Activated CD8-positive, alpha-beta memory T cell treated with anti-CD3 and anti-CD28 coated beads for 24 hours (primary cell): ENCODE measurements at places on chromosomes 7 and 10.

DNA sequence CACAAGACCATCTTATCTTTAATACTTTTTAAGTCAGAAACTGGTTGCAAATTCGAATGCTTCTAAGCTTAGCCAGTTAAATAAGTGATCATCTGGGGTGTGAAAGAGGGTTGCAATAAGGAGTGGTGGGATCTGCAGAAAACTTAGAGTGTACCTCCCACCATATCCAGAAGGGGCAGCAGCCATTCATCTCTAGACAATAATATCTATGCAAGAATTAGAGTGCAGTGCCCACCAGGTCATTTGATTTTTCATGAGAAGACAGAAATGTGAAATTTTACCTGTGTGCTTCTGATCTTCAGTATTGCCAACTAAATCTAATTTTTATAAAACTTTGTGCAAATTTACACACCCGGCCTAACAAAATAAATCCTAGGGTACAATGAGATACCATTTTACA, 127.2 kb upstream of the SP4 start:
- DNase-seq: no peak

DNA sequence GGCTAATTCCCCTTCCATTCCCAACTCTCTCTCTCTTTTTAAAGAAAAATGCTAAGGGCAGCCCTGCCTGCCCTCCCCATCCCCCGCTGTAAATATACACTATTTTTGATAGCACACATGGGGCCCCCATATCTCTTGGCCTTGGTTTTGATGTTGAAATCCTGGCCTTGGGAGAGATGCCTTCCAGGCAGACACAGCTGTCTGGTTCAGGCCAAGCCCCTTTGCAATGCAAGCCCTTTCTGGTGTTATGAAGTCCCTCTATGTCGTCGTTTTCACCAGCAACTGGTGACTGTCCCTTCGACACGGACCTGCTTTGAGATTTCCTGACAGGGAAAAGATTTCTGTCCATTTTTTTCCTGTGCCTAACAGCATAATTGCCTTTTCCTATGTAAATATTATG, 3.0 kb downstream of the ADRA2A start:
- DNase-seq: no peak

DNA sequence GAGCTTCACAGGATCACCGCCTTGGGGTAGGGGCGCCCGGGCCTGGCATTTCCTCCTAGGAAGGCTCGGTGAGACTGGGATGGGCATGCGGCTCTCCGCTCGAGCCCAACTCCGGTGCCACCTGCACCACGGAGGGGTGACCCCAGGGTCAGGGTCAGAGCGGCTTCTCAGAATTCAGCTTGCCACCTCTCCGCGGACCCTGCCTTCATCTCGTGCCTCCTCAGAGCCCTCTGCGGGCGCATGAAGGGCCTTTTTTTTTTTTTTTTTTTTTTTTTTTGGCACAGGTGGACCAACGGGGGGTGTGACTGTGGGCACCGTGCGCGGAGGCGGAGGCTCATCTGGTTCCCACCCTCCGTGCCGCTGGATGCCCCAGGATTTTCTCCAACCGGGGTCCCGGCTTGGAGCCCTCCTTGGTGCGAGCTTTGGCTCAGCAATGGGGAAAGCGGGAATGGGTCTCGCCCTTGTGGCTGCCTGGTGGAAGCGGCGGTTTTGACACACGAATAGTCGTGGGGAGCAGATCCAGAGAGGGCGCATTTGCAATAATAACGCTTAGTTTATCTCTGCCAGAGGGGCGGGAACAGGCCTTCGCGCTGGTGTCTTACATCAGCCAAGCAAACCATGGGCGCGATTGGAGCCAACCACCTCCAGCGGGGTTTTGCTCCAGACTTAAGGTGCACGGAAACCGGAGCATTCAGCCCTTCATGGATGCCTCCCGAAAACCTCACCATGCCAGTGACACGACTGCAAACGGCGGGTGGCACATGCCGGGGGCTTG, 5.0 kb upstream of the TNRC18 start:
- peak; percentile 60 for DNase-seq

- DNase-seq: peak; percentile 89
Observed at GRCh38 chr7:774161-775109, 47.4 kb upstream of the PRKAR1B start.

DNA sequence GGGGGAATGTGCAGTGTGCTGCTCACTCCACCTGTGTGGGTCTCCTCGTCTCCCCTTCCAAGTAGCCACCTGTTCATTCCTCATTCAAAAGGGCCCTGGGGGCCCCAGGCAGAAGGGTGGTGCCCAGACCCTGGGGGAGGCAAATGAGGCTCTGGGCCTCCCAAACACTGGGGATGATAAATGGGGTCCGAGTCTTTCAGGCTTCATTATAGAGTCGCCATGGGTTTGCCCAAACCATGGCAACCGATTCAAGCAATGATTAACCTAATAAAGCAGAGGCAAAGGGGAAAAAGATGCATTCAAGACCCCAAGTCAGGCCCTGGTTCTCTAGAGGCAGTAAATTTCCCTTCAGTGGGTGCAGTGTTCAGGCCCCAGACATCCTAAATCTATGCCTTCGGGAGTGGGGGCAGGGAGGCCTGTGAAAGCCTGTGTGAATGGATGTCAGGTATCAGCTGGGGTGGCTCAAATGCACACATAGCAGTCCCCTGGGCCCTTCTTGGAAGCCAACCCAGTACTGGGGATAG, 10.4 kb downstream of the NEUROG3 start:
- no peak for DNase-seq

GRCh38 chr7:28531291-28531690, 119.0 kb downstream of the CREB5 start:
- no peak for DNase-seq

- no peak for DNase-seq
Observed at GRCh38 chr7:17679458-17679857, 260.8 kb downstream of the SNX13 start.

DNA sequence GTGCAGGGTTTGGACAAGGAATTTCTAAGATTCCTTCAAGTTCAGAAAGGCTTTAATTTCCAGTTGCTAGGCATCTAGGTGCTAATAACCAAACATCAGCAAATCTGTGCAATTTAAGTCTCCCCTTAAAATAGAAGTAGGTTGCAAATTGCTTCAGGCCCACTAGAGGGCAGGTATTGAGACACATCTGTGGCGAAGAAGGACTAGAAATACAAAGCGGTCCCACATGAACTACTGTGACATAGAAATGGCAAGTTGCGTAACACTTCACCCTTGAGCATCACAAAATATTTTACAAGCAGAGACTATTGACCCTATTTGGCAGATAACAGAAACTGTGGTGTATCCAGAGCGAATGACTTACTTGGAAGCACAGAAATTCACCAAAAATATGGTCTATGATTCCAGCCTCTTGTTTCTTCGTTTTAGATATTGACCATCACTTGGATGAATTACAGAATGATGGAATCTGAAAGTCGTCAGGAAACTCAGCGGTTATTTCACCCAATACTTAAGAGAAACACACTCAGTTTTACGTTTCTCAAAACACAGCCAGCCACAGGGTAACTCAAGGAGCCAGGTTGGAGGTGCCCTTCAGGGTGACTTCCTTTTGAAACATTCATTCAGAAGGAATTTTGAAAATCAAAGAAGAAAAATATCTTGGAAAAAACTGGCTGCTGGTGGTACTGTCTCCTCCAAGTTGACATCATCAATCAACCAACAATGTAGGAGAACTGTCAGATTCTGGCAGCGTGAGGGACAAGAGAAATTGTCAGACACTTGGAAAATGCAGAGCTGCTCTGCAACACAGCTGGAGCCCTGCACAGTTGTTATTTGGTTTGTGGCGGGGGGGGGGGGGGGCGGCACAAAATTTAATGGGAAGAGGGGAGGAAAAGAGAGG, 256.3 kb upstream of the MINDY3 start:
- DNase-seq: no peak

DNA sequence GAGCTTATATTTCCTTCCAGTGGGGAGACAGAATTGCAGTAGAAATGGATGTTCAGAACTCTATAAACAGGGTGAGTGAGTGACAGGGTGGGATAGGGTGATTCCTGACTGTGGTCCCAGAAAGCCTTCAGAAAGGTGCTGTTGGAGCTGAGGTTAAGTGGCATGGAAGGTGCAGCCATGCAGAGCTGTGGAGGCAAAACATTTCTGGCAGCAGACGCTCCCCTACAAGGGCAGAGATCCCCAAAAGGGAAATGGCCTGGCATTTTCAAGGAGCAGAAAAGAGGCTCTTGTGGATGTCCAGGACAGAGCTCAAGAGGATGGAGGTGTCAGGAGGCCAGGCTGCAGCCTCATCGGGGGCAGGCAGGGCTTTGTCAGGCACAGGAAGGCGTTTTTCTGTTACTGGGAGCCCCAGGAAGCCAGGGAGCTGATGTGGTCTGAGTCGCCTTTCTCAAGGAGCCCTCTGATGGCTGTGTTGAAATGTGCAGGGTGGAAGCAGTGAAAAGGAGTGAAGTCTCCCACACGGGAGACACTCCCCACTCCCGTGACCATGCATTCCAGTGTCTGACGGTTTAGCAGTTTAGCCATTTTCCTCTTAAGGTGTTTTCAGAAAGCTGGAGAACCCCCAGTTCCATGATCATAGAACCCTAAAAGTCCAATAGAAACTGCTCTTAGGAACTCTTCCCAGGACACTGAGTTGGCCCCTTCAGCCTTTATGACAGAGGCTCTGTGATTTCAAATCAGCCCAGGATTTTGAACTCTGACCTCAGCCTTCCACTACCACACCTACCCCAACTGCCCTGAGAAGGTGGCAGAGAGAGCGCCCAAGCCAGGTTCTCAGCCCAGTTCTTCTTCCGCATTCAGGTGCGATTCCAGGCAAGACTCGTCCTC, 96.2 kb downstream of the C10orf105 start:
- DNase-seq: no peak

DNA sequence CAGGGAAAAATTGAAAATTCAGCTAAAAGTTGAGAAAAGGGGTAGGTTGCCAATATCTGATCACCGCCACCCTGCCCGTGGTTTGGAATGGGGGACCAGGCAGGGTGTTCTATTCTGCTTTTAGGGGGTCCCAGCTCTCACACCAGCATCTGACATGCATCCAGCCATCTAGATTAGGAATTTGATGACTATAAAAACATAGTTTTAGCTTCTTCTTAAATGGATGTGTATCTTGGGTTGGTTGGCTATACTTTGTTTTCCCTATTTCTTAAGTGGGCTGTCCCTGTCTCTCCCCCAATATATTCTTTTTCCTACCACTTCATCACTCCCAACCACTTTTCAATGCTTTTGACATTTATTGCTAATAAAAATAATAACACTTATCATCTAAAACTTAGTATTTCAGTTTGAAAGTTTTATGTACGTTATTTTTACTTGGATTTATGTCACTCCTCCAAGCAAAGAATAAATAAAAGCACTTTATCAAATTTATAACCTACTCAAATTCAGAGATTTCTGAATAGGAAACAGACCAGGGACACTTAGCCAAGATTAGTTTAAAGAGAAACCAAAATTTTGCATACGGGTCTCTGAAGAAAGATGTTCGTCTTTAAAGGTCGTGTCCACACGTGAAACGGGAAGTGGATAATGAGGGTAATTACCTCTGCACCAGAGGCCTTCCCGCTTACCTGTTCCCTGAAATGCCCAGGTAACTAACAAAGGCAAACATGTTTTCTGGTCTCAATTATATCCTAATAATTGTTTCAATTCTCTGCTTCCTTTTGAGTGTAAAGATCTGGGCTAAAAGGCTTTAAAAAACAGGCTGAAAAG, 233.2 kb upstream of the AUTS2 start:
- no peak for DNase-seq

DNA sequence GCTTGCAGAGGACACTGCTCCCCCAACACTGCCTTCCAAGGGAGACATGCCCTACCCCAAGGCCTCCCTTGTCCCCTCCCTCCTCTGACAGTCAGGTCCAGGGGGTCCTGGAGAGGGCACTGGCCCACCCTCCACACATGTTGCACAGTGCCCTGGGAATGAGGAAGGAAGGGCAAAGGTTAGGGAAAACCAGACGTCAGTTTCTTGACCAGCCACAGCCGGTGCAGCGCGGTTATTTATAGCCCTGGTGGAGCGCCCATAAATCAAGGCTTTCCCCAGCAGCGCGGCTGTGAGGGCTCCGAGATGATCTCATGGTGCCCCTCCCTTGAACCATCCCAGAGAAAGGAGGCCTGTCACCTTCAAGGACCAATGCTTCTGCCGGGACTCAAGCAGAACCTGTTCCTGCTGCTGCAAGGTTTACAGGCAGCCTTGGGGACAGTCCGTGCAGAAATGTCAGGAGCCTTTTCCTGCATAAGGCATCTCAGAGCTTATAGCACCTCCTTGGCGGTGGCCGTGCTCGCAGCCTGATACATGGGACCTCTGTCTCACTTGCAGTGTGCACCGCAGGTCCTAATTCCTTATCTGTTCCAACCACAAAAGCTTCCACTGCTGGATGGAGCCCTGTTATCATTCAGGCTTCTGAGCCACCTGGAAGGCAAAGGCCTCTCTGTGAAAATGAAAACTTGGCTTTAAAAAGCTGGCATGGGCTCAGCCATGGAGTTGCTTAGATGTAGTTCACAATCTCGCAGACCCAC, 127.3 kb downstream of the LHPP start:
- no peak for DNase-seq

DNA sequence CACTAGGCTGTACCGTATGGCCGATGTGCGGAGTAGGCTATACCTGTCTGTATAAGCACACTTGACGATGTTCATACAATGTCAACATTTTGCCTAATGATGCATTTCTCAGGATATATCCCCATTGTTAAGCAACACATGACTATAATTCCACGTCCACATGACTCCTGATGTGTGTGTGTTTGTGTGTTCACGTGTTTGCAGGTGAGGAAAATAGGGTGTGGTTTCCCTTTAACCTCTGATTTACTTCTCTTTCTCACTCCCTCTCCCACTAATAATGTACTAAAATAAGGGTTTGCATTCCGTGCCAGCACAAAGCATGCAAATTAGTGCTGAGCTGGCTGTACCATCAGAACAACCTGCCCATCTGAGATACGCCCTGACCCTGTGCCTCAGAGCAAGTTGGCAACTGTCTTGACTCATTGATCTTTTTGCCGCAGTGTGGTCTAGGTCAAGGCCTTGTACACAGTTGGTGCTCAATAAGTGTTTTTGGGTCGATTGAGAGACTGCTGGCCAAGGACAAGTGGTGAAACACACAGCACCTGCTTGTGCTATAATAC, 64.6 kb upstream of the DOCK1 start:
- no peak for DNase-seq

GRCh38 chr10:80988755-80989154, 451.1 kb downstream of the SH2D4B start:
- no peak for DNase-seq

- DNase-seq: no peak
Observed at GRCh38 chr10:7027913-7028808, 382.7 kb downstream of the SFMBT2 start.

GRCh38 chr7:123366626-123367025, 166.9 kb upstream of the SLC13A1 start:
- no peak for DNase-seq

DNA sequence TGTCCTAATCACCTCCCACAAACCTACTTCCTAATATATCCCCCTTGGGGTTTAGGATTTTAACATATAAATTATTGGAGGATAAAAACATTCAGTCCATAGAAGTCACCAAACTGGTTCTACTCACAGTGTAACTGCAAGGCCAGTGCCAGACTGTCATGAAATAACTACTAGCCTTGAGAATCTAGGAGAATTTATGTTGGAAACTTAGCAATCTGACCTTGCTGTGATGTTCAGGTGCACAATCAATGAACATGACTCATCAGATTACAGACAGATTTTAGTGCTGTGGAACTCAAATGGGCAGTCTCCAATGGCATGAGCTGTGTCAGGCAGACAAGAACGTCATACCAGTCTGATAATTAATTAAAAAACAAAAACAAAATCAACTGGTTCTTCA, 571.4 kb upstream of the IGFBP3 start:
- DNase-seq: no peak
